Effector memory CD4-positive, alpha-beta T cell (primary cell): ENCODE measurements at places on chromosomes 6 and 20.
A peak's percentile ranks its signal among the peaks of the same experiment; 100 is the strongest.

DNA sequence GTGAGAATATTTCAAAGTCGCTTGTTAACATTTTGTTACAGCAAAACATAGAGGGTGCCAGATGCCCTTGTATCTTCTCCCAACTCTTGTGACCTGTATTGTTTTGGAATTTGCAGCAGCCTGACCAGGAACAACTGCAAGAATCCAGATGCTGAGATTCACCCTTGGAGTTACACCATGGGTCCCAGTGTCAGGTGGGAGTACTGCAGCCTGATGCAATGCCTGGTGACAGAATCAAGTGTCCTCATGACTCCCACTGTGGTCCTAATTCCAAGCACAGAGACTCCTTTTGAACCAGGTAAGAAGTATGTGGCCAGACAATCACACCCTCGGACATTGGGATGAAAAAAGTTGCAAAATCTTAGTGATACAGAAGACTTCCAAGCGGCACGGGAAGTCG lies 79.6 kb upstream of the MAP3K4 start:
- no peak overlapping the region for H3K27ac ChIP-seq
- DNase-seq: no peak
- no peaks in the 10 kb centered on the region for H3K36me3 ChIP-seq
- H3K4me1 ChIP-seq: no peaks in the 10 kb centered on the region
- no peaks in the 10 kb centered on the region for H3K27me3 ChIP-seq

- peaks cover 25% of the 10 kb centered on the region for H3K36me3 ChIP-seq
- no peaks in the 10 kb centered on the region for H3K27me3 ChIP-seq
- no peaks in the 10 kb centered on the region for H3K4me1 ChIP-seq
Observed at GRCh38 chr6:4950076-4950475, 53.8 kb downstream of the RPP40 start.

GRCh38 chr6:7439228-7439627 lies 49.6 kb downstream of the RIOK1 start:
- no peaks in the 10 kb centered on the region for H3K36me3 ChIP-seq
- H3K27me3 ChIP-seq: no peaks in the 10 kb centered on the region
- H3K4me1 ChIP-seq: no peaks in the 10 kb centered on the region
- no peak overlapping the region for H3K27ac ChIP-seq

- no peak overlapping the region for H3K4me3 ChIP-seq
- H3K27ac ChIP-seq: no peak overlapping the region
- DNase-seq: no peak
Observed at GRCh38 chr6:157063176-157063905, 260.0 kb downstream of the TMEM242 start.

- no peaks in the 10 kb centered on the region for H3K4me1 ChIP-seq
- DNase-seq: no peak
- no peak overlapping the region for H3K27ac ChIP-seq
- H3K36me3 ChIP-seq: no peaks in the 10 kb centered on the region
- H3K27me3 ChIP-seq: no peaks in the 10 kb centered on the region
- no peak overlapping the region for H3K4me3 ChIP-seq
Observed at GRCh38 chr6:127641905-127642304, 64.9 kb downstream of the C6orf58 start.

- no peaks in the 10 kb centered on the region for H3K36me3 ChIP-seq
- H3K4me3 ChIP-seq: no peak overlapping the region
- no peak for DNase-seq
- H3K4me1 ChIP-seq: no peaks in the 10 kb centered on the region
Observed at GRCh38 chr6:106220485-106220884, 105.1 kb downstream of the ATG5 start.

GRCh38 chr6:125952764-125953501 lies 3.6 kb upstream of the HINT3 start:
- peaks cover 1% of the 10 kb centered on the region for H3K4me1 ChIP-seq
- H3K27ac ChIP-seq: no peak overlapping the region
- H3K27me3 ChIP-seq: no peaks in the 10 kb centered on the region
- H3K4me3 ChIP-seq: no peak overlapping the region
- no peak for DNase-seq
- H3K36me3 ChIP-seq: no peaks in the 10 kb centered on the region

- H3K4me1 ChIP-seq: no peaks in the 10 kb centered on the region
- no peak overlapping the region for H3K27ac ChIP-seq
Observed at GRCh38 chr6:82904257-82904656, 161.4 kb downstream of the UBE3D start.

DNA sequence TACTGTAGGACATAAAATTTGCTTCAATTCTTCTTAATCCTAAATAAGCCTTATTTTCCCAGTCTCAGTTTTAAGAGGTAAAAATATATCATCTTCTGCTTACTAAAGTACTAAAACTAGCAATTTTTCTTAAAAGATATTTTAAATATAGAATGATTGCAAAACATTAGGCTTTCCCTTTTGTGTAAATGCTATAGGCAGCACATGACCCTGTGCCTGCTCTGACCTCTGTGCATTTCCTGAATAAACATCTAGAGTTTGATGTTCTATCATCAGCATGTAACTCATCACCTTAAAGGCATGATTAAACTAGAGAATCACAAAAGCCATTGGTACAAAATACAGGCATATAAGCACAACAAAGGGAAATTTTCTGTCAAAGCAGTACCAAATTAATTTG lies 422.7 kb downstream of the TFAP2B start:
- H3K27ac ChIP-seq: no peak overlapping the region
- no peak overlapping the region for H3K4me3 ChIP-seq
- H3K4me1 ChIP-seq: no peaks in the 10 kb centered on the region
- no peak for DNase-seq
- H3K27me3 ChIP-seq: no peaks in the 10 kb centered on the region

DNA sequence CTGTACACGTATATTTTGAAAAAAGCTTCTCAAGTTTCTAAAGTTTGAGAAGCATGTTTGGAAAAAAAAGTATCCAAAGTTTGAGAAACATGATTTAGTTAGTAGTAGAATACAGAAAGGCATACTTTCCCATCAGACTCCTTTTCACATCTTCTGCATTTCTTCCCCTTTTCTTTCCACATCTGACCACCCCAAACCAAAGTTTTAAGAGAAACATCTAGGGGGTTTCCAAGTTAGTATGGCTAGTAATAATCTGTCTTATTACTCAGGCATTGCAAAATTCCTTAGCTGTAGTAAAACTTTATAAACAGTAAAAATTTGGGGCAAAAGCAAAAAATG lies 63.0 kb upstream of the IL20RA start:
- no peak overlapping the region for H3K4me3 ChIP-seq
- no peak overlapping the region for H3K27ac ChIP-seq
- H3K4me1 ChIP-seq: peaks cover 7% of the 10 kb centered on the region
- H3K27me3 ChIP-seq: no peaks in the 10 kb centered on the region
- no peaks in the 10 kb centered on the region for H3K36me3 ChIP-seq

- no peaks in the 10 kb centered on the region for H3K36me3 ChIP-seq
- no peak for DNase-seq
- H3K4me1 ChIP-seq: peaks cover 14% of the 10 kb centered on the region
Observed at GRCh38 chr6:75278474-75279077, 6.0 kb downstream of the TMEM30A start.

DNA sequence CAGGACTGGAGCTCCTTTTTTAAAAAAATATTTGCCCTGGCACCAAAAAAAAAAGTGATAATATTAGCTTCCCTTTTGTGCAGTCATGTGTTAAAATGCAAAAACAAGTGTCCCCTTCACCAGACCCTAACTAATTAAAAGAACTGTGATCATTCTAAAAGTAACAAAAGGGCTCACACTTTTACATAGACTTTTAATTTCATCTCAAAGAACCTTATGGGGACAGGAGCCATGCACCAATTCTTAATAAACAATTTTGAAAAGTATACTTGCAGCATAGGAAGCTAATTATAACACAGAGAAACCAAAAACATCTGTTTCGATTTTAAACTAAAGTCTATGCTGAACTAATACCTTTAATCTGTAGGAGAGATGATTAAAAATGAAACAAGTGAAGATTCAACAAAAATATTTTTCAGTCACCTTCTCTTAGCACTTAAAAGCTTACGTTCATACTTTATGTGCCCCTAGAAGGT lies 17.3 kb downstream of the STX7 start:
- H3K27ac ChIP-seq: no peak overlapping the region
- H3K4me3 ChIP-seq: no peak overlapping the region
- no peaks in the 10 kb centered on the region for H3K36me3 ChIP-seq
- no peaks in the 10 kb centered on the region for H3K4me1 ChIP-seq
- H3K27me3 ChIP-seq: no peaks in the 10 kb centered on the region
- DNase-seq: no peak

DNA sequence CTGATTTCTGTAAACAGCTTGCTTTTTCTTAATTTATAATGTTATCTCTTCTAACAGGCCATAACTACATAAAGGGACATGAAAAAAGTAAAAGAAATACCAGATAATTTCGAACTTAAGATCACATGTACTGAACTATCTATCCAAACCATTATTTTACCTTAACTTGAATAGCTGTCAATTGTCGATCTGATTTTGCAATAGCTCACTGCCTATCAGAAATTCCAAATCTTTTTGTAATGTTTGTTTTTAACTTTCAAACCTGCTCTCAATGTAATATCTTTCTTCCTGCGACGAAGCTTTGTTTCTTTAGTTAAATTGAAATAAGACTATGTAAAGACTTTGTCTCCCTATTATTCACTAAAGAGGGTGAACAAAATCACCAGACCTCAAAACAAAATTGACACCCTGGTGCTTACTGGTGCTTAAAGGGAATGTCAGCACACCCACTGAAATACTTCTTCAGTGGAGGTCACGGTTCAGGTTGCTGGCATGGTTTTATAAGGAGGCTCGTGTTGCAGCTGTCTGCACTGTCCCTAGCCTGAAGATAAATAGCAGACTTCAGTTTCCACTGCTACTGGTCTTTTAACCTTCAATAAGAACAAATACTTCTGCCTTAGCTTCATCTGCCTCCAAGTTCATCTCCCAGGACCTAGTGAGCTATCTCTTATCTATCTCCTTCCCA lies 117.5 kb upstream of the QKI start:
- no peaks in the 10 kb centered on the region for H3K36me3 ChIP-seq
- H3K4me1 ChIP-seq: no peaks in the 10 kb centered on the region
- no peaks in the 10 kb centered on the region for H3K27me3 ChIP-seq
- DNase-seq: no peak

- no peak overlapping the region for H3K27ac ChIP-seq
- H3K27me3 ChIP-seq: no peaks in the 10 kb centered on the region
- no peak overlapping the region for H3K4me3 ChIP-seq
- DNase-seq: no peak
- H3K4me1 ChIP-seq: no peaks in the 10 kb centered on the region
Observed at GRCh38 chr6:51019806-51020205, 201.1 kb downstream of the TFAP2B start.

DNA sequence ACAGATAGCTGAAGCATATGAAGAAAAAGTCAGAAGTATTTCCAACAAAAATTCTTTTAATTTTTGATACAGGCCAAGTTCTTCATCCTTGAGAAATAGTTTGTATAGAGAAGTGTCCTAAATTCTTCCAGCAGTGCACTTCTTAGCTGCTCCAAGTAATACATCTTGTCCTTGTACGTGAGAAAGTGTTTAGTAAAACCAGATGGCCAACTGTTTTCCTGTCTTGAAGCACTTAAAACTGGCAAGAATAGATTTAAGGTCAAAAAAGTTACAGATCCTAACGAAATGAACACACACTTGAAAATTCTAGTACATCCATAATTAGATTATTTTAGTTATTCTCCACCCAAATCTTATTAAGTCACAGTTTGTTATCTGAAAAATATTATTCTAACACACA lies 52.2 kb upstream of the HSF2 start:
- DNase-seq: no peak
- H3K4me1 ChIP-seq: no peaks in the 10 kb centered on the region
- no peaks in the 10 kb centered on the region for H3K27me3 ChIP-seq
- H3K27ac ChIP-seq: no peak overlapping the region
- no peak overlapping the region for H3K4me3 ChIP-seq
- H3K36me3 ChIP-seq: no peaks in the 10 kb centered on the region

- no peak overlapping the region for H3K4me3 ChIP-seq
- H3K27ac ChIP-seq: no peak overlapping the region
- no peak for DNase-seq
- H3K36me3 ChIP-seq: peaks cover 6% of the 10 kb centered on the region
Observed at GRCh38 chr6:158496700-158497099, 63.2 kb upstream of the TMEM181 start.

DNA sequence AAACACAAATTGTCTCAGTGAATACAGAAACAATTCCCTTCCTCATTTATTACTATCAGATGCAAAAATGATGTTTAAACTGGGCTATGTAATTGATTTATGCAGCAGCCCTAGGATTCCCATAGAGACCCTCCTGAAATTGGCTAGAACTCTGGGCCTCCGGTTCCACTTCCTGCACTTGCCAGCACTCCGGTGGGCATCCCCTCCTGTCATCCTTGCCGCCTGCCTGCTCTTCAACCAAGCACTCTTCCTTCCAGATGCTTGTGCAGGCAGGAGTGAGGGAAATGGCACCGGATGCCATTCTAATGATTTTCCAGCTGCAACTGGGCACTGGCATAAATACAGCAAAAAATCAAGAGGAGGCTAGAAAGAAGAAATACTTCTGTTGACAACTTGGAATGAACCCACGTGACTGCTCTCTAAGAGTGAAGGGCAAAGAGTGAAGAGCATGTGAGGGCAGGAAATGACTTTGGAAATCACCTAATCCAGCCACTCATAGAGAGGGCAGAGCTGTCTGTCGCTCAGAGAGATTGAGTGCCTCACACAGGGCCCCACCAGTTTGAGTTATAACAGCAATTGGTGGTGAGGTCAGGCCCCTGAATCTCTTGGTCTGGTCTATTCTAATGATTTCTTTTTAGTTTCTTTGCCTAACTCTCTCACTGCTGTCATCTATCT lies 3.7 kb upstream of the NEDD9 start:
- H3K27me3 ChIP-seq: no peaks in the 10 kb centered on the region
- H3K36me3 ChIP-seq: no peaks in the 10 kb centered on the region
- DNase-seq: peak; percentile 36
- H3K4me1 ChIP-seq: peaks cover 22% of the 10 kb centered on the region
- no peak overlapping the region for H3K4me3 ChIP-seq

DNA sequence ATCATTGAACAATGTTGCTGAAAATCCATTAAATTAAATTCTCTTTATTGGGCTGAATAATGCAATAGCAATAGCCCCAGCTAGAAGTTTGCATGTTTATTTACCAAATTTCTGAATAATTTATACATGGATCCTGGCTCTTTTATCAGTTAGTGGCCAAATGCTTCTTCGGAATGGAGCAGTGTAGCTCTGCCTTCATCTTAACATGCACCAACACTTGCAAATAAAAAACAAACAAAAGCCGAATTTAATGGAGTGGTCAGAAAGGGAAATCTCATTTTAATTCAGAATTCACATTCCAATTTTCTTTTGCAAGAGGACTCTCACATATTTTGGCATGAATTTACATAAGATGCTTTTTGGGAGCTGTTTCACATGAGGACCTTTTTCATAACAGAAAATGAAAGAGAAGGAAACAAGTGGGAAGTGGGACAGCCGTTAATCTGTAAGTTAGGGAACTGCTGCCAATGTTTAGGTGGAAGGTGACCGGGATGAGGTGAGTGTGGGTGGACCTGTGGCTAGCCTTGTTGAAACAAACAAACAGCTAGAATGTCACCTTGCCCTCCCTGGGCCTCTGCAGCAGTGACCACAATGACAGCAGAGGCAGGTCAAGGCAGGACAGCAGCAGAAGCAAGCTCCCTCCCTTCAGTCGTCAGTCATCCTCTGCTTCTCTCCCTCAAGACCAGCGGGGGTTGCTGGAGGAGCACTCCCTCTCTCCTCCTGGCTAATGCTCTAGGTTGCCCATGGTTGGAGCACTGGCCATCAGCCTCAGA lies 73.2 kb downstream of the INSM1 start:
- H3K27me3 ChIP-seq: no peaks in the 10 kb centered on the region
- H3K4me3 ChIP-seq: no peak overlapping the region
- no peaks in the 10 kb centered on the region for H3K36me3 ChIP-seq
- no peak for DNase-seq
